Stimulated activated CD8-positive, alpha-beta memory T cell treated with anti-CD3 and anti-CD28 coated beads, Interleukin-4, amount 100 ng/mL, for 4 hours (primary cell): ENCODE measurements at places on chromosomes 3 and 15.

- no peak for DNase-seq
Measured at GRCh38 chr3:69761896-69762767, 22.9 kb downstream of the MITF start.

- no peak for DNase-seq
Measured at GRCh38 chr15:38252481-38253350, at the start of gene SPRED1. TSS of gene SPRED1 (plus strand) at chr15:38252836. CDS start at chr15:38253186, 350 bp downstream.

DNA sequence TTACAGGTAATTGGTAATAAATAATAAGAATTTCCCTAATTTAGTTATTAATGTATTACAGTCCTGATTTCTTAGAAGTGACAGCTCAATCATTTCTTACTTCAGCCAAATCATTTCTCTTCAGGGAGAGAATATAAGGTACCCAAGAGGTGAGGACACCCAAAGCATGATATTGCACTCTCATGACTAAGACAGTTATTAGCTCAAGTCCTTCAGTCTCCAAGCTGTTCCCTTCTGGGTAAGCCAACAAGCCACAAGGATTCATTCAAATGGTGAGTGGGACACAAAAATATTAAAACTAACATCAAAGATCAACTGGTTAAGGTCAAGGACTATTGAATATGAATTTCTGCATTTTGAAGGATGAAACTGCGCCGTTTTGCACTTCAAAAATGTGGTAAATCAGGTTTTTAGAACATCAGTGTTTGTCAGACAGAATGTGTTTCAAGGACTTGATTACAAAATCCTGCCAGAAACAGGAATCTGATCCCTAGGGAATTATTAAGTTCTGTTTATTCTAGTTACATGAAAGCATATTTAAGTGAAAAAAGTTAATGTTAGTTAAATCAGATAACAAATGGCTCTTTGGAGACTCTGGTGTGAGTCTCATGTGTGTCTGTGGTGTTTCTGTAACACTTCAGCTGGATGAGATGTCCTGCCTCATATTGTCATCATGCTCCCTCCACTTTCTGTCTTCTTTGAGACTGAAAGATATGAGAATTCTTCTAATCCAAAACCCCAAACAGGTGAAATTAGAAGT is 101.7 kb upstream of the COL8A1 start:
- no peak for DNase-seq

GRCh38 chr3:127677541-127678314 is 5.0 kb downstream of the ABTB1 start:
- DNase-seq: no peak

- no peak for DNase-seq
Measured at GRCh38 chr3:113018536-113019181, 27.9 kb downstream of the GTPBP8 start.

GRCh38 chr3:61134532-61134931 is 116.7 kb downstream of the FHIT start:
- DNase-seq: no peak

DNA sequence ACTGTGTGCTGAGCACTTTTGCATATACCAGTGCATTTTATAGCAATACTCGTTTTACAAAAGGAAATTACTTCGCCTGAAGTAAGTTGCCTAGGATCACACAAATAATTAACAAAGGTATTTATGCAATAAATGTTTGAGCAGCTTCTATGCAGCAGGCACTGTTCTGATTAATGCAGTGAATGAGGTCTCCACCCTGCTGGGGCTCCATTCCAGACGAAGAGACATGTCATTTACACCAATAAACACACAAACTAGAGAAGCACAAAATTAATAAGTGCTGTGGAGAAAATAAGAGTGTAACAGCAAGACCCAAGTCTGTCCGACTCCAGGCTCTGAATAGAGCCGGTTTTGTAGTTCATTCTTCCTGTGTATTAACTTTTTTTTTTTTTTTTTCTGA is 17.5 kb downstream of the NOX5 start:
- DNase-seq: no peak

- DNase-seq: no peak
Measured at GRCh38 chr3:171343693-171344092, 116.5 kb downstream of the TNIK start.
